ENCODE measurements at places on chromosomes 4 and X. TPM values are rescaled to one million over a fixed set of nuclear protein-coding genes. Genes with fewer than 3 reads are reported as not detected.

Gene FGD1
- total RNA-seq = 12.5 TPM

Gene PABPC1L2A
- not detected for total RNA-seq

Gene ALAS2
- 0.84 TPM for total RNA-seq

Gene PRPS1
- 40.9 TPM for total RNA-seq

Gene GPR82
- total RNA-seq = 0.13 TPM

Gene FAM47A
- total RNA-seq = not detected

Gene GAB1
- total RNA-seq = 32.4 TPM

Gene BMP15
- total RNA-seq = not detected

Gene USP17L22
- total RNA-seq = not detected

Gene XAGE1A
- total RNA-seq = not detected

Gene BANK1
- total RNA-seq = 0.36 TPM

Gene XPNPEP2
- 1.0 TPM for total RNA-seq

Gene CLGN
- 1.1 TPM for total RNA-seq

Gene TAF7L
- not detected for total RNA-seq

Gene FAM114A1
- 97.2 TPM for total RNA-seq

Gene ADH6
- 0.57 TPM for total RNA-seq

Gene OTUD5
- total RNA-seq = 45.5 TPM

Gene PRDM5
- 45.3 TPM for total RNA-seq
